ENCODE measurements at places on chromosomes 16 and 17.

- no peak for DNase-seq
Observed at GRCh38 chr16:89712274-89712781, 8.4 kb downstream of the VPS9D1 start.

DNA sequence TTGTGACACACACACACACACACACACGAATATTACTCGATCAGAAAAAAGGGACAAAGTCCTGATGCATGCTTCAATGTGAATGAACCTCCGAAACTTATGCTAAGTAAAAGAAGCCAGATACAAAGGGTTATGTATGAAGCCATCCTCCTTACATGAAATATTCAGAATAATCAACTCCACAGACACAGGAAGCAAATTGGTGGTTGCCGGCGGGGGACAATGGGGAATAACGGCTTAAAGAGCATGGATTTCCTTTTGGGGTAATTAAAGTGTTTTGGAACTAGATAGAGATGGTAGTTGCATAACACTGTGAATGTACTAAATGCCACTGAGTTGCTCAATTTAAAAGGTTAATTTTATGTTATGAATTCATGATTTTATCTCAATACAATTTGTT lies 8.1 kb upstream of the CACNG5 start:
- no peak for DNase-seq

DNA sequence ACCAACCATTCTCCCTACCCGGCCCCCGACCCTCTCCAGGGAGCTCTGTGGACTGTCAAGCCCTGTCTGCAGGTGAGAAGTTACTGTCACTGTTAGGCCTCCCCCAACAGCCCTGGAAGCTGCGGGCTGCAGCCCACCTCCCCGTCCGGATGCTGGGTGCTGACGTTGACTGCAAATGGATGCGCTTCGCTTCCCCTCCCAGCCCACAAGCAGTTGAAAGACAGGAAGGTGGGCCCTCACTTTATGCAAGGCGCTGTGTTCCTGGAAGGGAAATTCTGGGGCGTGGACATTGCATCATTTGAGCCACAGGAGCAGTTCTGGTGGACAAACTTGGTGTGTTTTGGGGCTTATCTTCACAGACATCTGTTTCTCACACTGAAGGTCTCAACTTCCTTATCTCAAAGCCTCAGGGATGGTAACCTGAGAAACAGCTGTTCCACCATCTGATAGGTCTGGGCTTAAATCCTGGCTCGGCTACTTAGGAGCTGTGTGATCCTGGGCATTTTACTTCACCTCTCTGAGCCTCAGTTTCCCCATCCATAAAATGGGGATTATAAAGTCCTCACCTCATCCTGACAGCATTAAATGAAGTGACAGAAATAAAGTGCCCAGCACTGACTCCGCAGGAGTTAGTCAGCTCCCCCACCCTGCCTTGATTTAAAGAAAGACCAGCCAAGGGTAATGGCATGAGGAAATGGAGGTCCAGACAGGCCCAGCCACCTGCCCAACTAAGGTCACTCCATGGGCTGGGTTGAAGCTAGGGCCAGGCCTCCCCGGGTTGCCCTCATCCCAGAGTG lies 4.6 kb upstream of the DRC7 start:
- DNase-seq, result no peak

DNA sequence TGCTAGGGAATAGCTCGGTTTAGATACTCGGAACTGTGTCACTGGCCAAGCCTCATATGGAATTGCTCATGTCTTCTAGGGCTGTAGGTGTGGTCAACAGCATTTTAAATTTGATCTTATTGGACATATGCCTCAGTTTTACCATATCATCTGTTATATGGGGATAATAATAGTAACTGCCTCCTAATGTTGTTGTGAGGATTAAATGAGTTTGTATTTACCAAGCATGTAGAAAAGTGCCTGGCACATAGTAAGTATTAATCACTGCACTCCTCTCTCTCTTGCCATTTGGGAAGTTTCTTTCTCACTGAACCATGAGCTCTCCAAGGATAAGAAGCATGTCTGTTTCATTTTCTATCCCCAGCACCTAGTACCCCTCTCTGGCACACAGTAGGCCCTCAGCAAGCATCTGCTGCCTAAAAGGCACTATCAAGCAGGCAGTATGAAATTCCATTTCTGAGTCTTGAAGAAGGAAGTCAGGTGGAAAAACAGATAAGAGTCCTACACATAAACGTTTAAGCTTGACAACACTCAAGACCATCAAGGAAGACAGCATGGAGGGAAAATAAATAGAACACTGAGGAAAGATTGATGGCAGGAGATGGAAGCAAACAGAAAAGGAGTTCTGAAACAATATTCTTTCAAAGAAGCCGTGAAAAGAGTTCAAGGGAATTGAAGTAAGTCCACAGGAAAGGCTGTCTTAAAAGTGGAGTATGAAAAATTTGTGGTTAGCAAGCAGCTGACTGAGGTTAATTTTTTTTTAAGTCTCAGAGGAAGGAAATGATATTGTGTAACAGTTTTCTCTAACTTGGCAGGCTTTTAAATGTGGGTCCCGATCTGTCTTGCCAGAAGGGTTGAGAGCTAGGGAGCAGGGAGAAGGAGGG lies 2.2 kb upstream of the ATP6V0A1 start:
- DNase-seq, result no peak

DNA sequence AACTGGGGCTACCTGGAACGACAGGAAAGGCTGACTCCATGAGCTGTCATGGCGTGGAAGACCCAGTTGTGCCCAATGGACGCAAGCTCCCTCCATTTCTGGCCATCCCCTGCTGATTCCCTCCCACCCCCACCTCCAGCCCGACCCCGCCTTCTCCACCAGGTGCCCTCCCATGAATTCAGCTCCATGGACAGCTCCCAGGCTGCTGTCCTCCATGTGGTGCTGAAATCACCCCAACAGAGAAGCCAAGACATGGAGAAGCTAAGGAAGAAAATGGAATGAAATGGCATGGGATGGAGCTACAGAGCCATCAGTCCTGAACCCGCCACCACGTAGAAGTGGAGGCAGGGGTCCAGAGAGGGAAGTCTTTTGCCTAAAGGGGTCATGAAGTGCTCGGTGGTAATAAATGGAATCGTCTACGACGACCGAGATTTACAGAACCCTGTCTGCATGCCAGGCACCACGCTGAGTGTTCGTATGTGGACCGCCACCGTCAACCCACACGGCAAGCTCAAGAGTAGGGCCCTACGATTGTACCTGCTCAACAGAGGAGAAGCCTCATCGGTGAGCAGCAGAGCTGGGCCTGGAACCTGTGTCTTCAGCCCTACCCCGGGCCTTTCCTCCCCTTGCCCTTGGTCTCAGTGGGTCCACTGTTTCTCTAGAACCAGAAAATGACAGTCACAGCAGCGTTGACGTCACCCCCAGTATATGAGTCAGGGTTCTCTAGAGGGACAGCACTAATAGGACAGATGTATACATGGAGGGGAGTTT lies 9.3 kb upstream of the ZC3H18 start:
- DNase-seq, result no peak

GRCh38 chr16:12319428-12320035 lies 343.0 kb downstream of the SNX29 start:
- no peak for DNase-seq

DNA sequence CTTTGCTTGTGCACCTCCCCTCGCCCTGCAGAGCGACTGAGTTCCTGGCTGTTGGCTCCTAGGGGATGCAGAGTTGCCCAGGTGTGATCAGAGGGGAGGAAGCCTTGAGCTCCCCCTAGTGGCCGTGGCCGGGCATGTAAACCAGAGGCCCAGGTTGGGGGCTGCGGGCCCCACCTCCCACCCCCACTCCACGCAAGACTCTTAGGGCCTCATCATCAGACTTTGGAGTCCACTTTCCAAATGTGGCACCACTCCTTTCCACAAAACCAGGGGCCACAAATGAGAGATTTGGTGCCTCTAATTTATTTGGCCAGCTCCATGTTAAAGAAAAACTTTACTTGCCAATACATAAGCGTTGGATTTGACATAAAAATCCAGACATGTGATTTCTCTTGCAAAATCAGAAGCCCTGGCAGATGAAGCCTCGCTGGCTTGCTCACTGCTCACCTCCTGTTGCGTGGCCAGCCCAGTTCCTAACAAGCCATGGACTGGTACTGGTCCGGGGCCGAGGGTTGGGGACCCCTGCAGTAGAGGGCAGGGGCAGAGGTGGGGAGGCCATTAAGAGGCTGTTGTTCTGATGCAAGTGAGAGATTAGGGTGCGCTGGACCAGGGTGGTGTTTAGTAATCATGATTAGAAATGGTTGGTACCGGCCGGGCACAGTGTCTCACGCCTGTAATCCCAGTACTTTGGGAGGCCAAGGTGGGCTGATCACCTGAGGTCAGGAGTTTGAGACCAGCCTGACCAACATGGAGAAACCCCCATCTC lies 28.7 kb upstream of the GAS7 start:
- DNase-seq, result no peak

- DNase-seq, result no peak
Observed at GRCh38 chr17:72422204-72422504, 301.3 kb downstream of the SOX9 start.

- no peak for DNase-seq
Observed at GRCh38 chr16:68642436-68643101, 2.5 kb upstream of the CDH3 start.

- peak; percentile 58 for DNase-seq
Observed at GRCh38 chr17:48052956-48053757, 5.0 kb downstream of the NFE2L1 start.

DNA sequence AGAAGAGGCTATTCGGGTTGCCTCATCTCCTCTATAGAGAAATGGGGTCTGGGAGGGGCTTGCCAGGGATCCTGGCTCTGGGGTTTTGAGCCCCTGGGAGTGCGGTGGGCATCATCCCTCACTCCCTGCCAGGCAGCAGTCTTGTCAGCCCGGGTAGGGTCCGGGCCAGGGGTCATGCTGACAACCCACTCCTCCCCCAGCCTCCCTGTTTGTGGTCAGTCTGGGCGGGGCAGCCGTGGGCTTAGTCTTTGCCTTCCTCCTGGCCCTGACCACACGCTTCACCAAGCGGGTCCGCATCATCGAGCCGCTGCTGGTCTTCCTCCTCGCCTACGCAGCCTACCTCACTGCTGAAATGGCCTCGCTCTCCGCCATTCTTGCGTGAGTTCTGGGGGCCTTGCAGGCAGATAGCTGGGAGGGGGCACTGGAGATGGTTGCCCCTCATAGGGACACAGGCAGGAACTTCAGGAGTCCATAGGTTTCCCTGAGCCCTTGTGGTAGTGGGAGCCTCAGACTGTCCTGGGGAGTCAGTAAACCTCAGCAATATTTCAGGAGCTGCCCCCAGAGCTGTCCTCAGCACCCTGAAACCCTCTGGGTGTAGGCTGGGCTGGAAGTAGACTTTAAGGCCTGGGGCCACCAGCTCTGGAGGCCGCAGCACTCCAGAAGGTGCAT lies 6.9 kb downstream of the SLC9A5 start:
- no peak for DNase-seq

DNA sequence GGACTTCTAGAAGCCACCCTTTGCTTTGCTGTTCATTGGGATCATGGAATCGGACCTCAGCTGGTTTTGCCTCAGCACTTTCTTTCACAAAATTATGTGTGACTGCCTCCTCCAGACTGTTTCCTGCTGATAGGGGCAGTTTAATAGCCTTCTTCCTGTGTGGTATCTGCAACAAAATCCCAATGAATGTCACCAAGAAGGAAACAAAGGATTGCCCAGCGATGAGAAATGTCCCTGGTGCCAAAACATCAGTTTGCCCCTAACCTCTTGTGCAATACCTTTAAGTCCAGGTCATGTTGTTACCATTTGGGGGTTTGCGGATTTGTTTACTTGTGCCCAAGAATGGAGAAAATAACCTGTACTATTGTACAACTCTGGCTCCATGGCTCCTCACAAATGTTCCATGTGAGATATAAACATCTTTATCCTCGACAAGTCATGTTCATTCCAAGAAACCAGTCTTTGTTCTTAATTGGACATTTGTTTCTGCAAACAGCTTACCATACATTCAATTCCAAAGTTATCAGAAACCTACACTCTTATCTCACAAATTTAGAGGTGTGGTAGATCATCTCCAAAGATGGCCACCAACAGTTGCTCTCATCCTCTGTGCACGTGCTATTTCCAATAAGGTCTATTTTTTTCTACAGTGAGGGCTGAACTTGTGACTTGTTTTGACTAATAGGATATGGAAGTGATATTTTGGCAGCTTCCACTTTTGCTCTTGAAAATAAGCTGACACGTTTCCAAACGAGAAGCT lies 14.8 kb downstream of the TAC4 start:
- DNase-seq, result no peak

DNA sequence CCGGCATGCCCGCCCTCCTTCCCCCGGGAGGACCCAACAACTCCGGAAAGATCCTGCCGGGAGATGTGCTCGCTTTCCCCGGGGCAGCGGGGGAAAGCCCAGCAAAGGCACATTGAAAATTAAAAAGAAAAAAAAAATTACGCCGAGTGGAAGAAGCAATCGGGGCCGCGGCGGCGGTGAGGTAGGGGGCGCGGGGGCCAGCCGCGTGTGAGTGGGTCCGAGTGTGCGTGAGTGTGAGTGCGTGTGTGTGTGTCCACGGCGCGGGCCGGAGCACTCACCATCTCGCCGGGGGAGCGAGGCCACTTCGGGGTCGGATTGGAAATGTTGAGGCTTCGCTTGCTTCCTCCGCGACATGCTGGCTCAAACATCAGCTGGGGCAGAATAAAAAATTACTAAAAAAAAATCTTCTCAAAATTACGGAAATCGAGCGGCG lies at the start of gene SALL1:
TSS of gene SALL1 (minus strand) at position 383 of the 433 bp plus-strand sequence. CDS start at position 354, 29 bp downstream.
- DNase-seq, result no peak

DNA sequence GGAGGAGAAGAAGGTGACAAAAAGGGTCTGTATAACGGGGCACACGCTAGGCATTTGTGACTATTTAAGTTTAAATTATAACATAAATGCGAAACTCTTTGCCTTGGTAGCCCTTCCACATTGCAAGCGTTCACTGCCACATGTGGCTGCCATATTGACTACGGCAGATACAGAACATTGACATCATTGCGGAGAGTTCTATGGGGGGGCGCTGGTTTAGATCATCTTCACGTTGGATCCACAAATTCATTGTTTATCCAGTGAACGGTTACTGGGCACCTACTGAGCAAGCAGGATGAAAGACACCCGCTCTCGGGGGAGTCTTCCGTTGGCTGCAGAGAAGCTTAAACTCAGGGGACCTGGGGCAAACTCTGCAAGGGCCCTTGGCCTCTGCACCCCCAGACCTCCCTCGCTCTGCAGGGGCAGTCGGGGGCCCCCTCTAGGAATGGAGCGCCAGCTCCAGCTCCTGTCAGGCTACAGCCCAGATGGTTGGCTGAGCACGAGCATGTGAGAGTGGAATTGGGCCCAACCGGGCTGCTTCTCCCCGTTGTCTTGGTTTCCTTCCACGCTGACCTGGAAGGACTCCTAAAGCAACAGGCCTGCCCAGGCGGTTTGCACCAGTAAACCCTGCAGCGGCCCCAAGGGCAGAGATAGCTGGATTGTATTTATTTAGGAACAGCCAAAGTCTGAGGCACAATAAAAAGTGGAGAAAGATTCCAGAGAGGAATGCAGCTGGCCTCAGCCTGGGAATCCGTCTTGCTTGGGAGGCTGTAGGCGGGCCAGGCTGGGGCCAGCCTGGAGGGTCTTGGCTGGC lies 172.2 kb downstream of the SEC14L1 start:
- DNase-seq, result peak; percentile 83

GRCh38 chr16:51813609-51814008 lies 662.5 kb upstream of the SALL1 start:
- no peak for DNase-seq

GRCh38 chr17:1515640-1516387 lies 598 bp downstream of the INPP5K start:
- peak; percentile 62 for DNase-seq

Measured in brain pericyte (primary cell).